Frontal cortex (tissue), 4 donors: ENCODE measurements at places on chromosomes 2 and 18.

- DNase-seq: no peak
These were observed 1.7 kb upstream of the ICOS start for GRCh38 chr2:203934711-203935438.

GRCh38 chr18:48623468-48624235, 84.8 kb downstream of the CTIF start:
- no peak for DNase-seq

DNA sequence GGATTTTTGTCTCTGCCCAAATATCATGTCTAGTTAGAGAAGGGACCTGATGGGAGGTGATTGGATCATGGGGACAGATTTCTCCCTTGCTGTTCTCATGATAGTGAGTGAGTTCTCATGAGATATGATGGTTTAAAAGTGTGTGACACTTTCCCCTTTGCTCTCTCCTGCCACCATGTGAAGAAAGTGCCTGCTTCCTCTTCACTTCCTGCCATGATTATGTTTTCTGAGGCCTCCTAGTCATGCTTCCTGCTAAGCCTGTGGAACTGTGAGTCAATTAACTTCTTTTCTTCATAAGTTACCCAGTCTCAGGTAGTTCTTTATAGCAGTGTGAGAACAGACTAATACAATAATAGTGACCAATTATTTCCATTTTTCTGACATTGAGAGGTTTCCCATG, 167.3 kb upstream of the CYRIA start:
- no peak for DNase-seq

DNA sequence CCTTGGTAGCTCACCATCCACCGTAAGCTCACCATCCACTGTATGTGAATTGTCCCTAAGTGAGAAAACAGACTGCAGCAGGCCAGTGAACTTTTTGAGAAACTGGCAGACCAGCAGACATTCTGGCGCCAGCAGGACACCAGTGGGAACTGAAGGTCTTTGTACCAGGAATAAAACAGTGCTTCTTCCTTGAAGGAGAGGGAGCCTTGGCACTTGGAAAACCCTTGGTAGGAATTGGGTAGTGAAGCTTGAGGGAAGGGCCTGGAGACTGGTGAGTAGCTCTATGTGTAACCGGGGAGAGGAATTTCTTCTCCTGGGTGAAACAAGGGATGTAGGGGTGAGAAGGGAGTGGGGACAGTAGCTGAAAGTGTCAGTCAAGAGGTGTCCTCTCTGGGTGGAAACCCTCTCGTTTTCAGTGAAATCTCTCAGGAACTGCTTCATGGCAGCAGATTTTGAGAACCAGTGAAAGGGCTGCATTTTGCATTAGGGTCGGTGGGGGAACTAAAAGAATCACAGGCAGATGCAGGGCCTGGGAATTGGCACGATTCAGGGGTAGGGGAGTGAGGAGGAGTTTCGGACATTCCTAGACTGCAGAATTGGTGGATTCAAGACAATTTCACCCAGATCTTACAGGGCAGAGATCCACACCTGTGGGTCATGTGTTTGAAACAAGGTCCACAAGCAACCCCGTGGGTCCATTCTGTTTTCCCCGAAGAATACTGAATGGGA, 131.5 kb upstream of the DLX2 start:
- DNase-seq: no peak

GRCh38 chr2:208182835-208183234, 7.0 kb downstream of the C2orf80 start:
- DNase-seq: no peak

GRCh38 chr2:36889795-36890194, 76.5 kb downstream of the STRN start:
- DNase-seq: no peak

DNA sequence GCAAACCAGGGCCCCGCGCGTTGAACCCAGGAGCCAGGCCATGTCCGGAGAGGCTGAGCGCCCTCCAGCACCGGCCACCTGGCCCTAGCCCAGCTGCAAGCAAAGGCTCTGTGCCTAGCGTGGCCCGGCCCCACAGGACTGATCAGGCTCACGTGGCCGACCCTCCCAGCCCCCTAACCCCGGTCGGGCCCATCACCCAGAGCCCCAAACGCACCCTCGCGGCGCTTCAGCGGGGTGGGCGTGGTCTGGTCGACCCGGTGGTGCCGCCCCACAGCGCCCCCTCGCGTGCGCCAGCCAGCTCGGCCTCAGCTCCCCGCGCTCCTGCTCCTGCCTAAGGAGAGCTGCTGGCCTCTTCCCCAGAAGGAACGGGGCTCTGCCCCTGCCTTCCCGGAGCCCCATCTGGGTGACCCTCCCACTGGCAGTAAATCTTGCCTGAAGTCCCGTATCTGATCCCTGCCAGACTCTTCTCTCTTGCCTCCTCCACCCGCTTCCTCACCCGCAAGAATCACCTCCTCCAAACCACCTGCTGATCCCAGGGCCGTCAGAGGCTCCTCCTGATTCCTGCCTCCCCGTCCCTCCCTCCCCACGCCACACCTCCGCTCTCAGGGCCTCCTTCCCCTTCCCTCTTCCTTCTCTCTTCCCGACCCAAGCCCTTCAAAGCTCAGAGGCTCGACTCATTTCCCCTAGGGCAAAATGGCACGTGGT, 12.3 kb upstream of the TEX51 start:
- peak; percentile 55 for DNase-seq

- no peak for DNase-seq
These were observed 318.9 kb downstream of the CNTNAP5 start for GRCh38 chr2:124343827-124344498.

- no peak for DNase-seq
These were observed 161.3 kb downstream of the MTCL1 start for GRCh38 chr18:8866679-8867078.

DNA sequence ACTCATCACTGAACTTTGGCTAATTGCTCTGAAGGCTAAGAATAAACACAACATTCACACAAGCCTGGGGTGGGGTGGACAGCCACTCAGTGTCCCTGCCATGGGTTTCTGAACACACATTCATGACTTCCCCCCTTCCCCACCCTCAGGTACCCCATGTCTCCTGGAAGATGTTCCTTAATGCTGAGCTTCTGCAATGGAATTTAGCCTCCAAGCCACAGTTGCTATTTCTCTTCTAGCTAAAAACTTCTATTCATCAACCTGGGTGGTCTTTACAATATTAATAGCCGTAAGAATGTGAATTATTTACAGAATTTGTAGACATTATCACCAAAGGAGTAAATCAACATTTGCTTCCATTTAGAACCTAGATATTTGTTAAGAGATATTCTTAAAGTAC, 175.1 kb downstream of the ACKR3 start:
- no peak for DNase-seq

GRCh38 chr2:45009928-45010701, 863 bp upstream of the SIX2 start:
- peak; percentile 48 for DNase-seq

- DNase-seq: no peak
These were observed 144.2 kb upstream of the DLGAP1 start for GRCh38 chr18:4599312-4599711.

DNA sequence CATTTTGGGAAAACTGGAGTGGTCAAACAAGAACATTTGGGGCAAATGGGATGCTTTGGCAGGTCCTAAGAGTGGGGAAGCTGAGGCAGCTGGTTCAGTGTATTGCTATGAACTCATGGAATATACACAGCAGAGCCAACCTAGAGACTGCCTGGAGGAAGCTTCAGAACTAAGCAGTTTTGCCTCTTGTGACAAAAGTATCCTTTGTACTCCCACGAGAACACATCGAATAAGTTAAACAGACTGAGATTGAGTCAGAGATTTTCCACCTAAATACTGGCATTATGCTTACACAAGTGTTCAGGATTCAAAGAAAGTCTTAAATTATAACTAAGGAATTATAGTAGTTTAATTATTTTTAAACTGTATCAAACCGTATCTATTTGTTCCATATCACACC, 5.2 kb upstream of the ARMC9 start:
- no peak for DNase-seq

- no peak for DNase-seq
These were observed 17.3 kb downstream of the CAPN10 start for GRCh38 chr2:240603846-240604245.

DNA sequence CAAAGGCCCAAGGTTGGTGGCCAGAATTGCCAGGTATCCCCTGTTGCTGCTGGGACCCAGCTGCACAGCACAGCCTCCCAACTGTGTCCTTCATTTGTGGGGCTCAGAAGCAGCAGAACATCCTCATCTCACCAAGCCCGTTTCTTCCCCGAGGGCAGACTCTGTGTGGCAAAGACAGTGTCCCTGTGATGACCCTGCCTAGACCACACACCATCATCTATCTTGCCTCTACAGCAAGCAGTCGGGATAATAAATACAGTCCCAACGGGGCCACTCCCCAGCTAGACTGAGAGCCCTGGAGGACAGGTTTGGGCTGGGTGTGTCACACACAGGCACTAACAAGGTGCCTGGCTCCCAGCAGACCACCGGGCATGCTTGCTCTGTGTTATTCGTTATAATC, 93.4 kb downstream of the PTGR3 start:
- DNase-seq: no peak
